ENCODE measurements at places on chromosomes 1 and 21.

DNA sequence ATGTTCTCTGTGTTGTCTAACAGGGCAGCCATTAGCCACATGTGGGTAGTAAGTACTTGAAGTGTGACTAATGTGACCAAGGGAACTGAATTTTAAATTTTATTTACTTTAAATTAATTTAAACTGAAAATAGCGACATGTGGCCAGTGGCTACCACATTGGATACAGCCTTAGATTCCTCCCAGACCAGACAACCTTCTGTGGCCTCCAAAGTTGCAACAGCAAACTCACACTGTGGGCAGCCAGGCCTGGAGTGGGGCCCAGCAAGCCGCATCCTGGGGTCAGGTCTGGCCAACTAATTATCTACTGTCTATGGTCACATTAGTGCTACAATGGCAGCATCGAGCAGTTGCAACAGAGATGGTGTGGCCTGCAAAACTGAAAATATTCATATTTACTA is 11.7 kb downstream of the EIF2D start:
- no peak for DNase-seq

GRCh38 chr1:17739050-17739449 is 16.1 kb upstream of the ACTL8 start:
- no peak for DNase-seq

- no peak for DNase-seq
These were observed 104.2 kb downstream of the KCNK1 start for GRCh38 chr1:233718057-233718456.

GRCh38 chr1:58888833-58889232 is 105.0 kb upstream of the JUN start:
- no peak for DNase-seq

DNA sequence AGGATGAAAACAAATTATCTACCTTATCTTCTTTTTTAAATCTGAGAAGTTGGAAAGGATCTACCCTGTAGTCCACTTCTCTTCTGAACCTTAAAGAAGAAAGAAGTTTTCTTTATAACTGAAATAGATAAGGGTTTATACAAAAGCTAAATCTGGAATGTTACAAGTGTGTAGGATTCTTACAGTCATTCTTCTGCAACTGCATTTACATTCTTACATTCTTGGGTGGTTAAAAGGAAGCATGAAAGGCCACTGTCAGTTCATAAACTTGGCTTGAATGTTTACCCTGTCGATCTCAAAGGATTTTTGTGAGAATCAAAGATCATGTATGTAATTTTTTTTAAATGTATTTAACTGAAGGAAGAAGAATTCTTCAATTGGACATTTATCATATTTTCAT is 142.1 kb upstream of the BRINP3 start:
- no peak for DNase-seq

DNA sequence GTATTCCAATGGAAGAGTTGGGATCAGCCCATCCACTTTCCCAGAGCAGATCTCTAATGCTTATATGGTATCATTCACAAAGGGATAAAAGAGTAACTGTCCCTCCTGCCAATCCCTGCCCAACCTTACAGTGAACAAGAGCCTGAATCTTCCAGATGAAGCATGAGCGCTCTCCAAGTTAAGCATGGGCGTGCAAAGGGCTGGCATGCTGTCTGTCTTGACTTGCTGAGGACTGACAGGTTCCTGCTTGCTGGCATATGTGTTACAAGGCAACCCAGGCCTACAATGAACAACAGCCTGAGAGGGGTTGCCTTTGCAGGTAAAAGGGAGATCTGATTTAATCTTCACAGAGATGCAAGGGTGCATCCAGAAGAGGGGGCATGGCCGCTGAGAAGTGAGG is 155.6 kb upstream of the SOD1 start:
- no peak for DNase-seq

GRCh38 chr1:198316546-198317100 is 159.8 kb downstream of the NEK7 start:
- no peak for DNase-seq

- no peak for DNase-seq
These were observed 22.4 kb downstream of the CFHR4 start for GRCh38 chr1:196910215-196910614.

GRCh38 chr1:204994086-204994862 is 48.7 kb upstream of the CNTN2 start:
- DNase-seq: no peak

DNA sequence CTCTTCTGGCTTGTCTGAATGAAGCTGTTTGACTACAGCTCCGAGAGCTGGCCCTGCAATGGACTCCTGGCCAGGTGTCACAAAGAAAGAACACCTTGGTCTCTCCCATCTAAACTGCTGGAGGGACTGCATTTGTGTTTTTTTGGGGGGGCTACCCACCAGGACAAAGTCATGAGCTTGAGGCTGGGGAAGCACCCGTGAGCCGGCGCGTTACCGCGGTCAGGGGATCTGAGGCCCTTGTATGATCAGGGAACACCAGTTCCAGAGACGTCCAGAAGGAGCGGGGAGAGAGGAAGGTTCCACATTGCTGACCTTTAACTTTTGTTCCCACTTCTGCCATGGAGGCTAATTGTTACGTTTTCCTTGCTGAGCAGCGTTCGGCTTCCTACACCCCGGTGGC is 84.5 kb upstream of the C1orf174 start:
- no peak for DNase-seq

DNA sequence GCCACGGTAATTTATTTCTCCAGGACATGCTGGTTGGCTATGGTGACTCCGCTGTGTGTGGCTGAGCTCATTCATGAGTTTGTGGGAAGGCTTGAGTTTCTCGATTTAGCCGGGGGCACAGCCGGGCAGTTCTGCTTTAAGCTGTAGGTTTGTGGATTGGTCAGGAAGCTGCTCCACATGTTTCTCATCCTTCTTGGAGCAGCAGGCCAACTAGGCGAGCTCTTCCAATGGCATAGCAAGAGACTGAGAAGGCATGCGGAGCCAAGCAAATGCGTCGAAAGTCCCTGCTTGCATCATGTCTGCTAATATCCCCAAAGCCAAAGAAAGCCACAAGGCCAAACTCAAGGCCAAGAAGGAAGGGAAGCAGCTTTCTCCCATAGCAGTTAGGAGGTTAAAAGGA is 71.6 kb upstream of the GREM2 start:
- DNase-seq: no peak

- DNase-seq: no peak
These were observed 837.6 kb upstream of the ADAMTS5 start for GRCh38 chr21:27804515-27804914.

DNA sequence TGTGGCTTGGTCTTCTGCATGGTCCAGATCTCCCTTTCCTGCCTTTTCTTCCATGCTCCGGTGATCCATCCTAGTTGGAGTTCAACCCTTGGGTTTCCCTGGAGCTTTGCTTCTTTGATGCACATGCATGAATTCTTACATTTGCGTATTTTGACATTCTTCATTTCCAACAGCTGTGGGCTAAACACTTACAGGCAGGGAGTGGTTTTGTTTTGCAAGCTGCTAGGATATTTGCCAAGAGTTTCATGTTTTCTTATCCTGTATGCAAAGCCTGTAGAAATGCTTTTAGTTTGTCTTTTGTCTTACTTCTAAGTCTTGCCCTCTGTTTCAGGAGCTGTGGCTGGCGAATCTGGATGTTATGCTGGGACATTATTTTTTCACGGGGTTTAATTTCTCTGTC is 90.3 kb upstream of the PAXBP1 start:
- no peak for DNase-seq

DNA sequence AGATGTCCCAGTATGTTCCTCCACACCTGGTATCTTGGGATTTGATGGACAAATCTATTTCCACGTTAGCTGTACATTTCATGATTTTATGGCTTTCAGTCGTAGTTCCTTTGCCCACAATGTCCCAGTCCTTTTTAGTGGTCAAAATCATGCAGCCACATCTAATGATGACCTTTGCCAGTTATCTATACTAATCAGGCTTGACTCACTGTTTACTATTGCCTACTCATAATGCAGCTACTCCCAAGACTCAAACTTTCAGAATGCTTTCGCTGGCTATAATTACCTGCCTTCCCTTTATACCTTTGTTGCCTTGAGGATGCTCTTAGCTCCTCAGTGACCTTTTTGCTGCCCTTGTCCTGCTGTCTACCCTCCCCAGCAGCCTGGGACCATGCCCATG is 6.4 kb downstream of the NOS1AP start:
- no peak for DNase-seq

- DNase-seq: no peak
These were observed 133.9 kb upstream of the SGIP1 start for GRCh38 chr1:66399888-66400529.

DNA sequence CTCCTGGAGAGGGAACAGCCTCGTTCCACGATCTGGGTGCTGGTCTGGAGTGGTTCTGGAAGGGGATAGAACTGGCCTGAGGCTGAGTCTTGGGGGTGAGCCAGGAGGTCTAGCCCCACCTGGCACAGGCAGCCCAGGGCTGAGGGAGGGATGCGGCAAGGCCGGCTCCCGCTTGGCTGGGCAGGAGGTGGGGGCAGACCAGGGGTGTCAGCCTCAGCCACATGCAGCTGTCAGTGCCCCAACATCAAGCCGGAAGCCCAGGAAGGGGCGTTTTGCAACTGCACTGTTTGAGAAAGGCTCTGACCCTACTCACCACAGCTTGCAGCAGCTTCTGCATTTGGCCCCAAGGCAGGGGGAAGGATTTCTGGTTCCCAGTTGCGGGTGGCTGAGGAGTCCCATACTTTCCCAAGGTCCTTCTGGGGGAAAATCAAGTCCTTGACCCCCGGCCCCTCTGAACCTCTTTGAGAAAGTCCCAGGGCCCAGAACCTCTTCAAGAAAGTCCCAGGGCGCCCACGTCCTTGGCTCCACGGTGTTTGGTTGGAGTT is 2.0 kb downstream of the EFHD2 start:
- DNase-seq: no peak

GRCh38 chr1:18580047-18580446 is 50.6 kb upstream of the PAX7 start:
- DNase-seq: no peak

DNA sequence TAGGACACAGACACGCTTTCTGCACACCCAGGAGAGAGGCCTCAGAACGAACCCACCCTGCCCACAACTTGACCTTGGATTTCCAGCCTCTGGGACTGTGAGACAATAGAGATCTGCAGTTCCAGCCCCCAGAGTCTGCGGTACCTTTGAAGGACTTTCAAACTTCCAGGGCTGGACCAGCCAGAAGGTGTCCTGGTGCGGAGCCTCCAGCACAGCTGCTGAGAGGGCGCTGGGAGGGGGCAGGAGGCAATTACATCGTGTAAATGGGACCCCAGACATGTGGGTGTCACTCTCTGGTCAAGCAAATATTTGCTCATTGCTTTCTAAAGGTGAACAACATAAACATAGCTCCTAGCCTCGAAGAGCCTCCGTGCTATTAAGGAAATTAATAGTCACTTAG is 58.7 kb upstream of the ACTRT2 start:
- DNase-seq: no peak

DNA sequence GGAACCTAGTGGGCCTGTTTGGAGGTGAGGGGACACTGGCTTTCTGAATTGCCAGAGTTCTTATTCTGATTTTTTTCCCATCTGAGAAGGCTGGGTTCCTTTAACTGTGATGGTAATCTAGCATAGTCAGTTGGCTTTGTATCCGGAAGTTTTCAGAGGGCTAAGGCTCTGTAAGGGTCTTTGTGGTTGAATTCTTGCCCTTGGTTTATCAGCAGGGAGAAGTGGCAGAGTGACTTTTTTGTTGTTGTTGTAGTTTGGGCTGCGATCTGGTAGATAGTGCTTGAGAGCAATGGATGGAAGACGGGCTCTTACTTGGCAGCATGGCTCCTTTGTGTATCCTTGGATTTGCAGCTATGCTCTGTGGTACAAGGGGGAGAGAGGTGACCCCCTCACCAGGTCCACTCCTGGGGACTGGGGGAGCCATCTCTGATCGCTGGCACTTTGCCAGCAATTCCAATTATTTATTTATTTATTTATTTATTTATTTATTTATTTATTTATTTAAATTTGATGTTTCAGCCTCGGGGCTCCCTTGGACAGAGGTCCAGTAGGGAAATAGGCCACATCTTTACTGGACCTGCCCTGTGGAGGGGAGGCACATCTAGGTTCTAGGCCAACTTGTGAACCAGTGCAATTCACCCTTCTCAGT is 18.5 kb downstream of the TCP10L start:
- no peak for DNase-seq

DNA sequence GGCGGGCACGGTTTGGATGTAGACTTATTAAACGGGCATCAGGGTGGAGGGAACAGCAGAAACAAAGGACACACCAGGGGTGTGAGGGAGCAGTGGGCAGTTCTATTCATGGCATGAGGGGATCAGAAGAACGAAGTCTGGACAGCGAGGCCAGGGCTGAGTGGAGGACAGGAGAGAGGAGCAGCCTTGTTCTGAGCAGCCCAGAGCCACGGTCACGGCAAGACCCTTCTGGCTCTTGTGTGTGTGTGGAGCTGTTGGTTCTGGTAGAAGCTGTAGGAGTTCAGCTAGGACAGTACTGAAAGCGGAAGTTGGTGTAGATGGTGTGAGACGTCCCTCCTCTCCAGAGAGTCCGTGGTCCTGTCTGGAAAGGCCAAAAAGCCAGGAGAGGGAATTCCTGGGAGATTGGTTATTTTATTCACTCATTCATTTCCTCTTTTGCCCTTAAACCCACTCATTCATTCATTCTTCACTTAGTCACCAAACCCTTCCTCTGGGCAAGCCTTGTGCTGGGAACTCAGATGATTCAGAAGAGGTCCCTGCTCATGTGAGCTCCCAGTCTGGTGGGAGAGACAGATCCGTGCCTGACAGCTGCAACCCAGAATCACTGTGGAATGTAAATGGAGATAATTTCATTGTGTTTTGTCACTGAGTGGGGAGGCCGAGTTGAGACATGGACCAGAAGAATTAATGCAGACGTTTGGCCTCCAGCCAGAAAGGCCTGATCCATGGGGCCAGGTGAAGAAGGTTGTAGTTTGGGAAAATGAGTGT is 4.1 kb upstream of the ACOT11 start:
- peak; percentile 20 for DNase-seq

GRCh38 chr1:3292868-3293562 is 161.4 kb upstream of the ARHGEF16 start:
- DNase-seq: no peak

DNA sequence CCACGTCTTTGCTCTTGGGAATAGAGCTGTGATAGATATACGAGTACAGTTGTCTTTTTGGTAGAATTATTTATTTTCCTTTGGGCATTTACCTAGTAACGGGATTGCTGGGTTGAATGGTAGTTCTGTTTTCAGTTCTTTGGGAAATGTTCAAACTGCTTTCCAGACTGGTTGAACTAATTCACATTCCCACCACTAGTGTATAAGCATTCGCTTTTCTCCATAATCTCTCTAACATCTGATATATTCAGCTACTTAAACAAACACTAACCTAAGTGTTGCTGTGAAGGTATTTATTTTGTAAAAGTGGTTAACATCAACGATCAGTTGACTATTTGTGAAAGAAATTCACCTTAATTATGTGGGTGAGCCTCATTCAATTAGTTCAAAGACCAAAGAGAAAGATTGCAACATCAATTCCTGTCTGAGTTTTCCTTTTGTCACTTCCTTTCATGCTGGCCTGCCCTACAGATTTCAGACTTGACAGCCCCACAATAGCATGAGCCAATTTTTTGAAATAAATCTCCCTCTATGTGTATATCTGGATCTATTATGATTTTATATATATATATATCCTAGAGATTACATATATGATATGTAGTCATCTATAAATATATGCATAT is 26.7 kb upstream of the DUSP10 start:
- no peak for DNase-seq

- DNase-seq: no peak
These were observed 8.5 kb upstream of the EXO1 start for GRCh38 chr1:241839369-241839979.
